ENCODE measurements at places on chromosomes 6 and 20.

DNA sequence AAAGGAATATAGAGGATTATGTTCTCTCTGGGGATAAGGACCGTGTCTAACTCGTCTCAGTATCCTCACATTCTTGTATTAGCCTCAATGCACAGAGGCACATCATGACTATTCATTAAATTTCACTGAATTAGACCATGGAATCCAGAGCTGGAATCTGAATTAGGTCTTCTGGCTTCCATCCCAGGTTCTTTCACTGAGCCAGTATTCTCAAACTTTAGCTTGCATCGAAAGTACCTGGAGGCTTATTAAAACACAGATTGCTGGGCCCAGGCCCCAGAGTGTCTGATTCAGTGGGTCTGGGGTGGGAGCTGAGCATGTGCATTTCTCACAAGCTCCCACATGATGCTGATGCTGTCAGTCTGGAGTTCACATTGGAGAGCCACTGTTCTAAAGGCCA lies 142.0 kb downstream of the UST start:
- DNase-seq = peak; percentile 21

- no peak for DNase-seq
Measured at GRCh38 chr6:104506429-104506828, 353.3 kb downstream of the HACE1 start.

DNA sequence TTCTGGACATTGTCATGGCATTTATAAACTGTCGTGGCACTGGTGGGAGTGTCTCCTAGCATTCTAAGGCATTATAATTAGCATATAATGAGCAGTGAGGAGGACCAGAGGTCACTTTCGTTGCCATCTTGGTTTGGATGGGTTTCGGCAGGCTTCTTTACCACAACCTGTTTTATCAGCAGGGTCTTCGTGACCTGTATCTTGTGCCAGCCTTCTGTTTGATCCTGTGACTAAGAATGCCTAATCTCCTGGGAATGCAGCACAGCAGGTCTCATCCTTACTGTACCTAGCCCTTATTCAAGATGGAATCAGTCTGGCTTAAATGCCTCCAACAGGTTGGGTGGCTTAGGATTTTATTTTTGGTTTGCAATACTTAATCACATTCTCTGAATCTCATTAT lies 142.7 kb upstream of the GGTLC1 start:
- DNase-seq = no peak

GRCh38 chr6:33994472-33995308 lies 151.2 kb downstream of the GRM4 start:
- DNase-seq = no peak

DNA sequence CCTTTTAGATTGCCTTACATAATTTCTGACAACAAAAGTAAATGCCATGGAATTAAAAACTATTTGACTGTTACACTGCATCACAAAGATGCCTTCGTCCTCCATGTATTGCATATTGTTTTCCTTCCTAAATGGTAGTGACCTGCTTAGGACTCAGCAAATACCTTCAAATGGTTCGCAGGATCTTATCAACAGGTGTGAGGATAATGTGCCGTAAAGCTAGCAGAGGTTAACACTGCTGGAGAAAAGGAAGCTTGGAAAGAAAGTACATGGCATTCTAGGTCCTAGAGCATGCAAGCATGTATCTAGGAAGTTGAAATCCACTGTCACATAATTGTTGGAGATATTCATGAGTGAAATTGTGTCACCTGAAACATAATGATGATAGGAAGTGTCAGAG lies 5.5 kb downstream of the CLVS2 start:
- DNase-seq = no peak

GRCh38 chr6:118650582-118651281 lies 659 bp downstream of the CEP85L start:
- DNase-seq = no peak

Data from fibroblast of skin of back (primary cell).